ENCODE measurements at places on chromosomes 5 and 9. TPM values are rescaled to one million over a fixed set of nuclear protein-coding genes. Genes with fewer than 3 reads are reported as not detected.

GRCh38 chr9:6758248-6758497 lies 400 bp downstream of the KDM4C start:
- H3K4me3 ChIP-seq, result peak overlapping the region; percentile 98
- DNase-seq, result no peak
- H3K4me1 ChIP-seq, result peaks cover 5% of the 10 kb centered on the region
- H3K36me3 ChIP-seq, result no peaks in the 10 kb centered on the region
- H3K27me3 ChIP-seq, result no peaks in the 10 kb centered on the region

DNA sequence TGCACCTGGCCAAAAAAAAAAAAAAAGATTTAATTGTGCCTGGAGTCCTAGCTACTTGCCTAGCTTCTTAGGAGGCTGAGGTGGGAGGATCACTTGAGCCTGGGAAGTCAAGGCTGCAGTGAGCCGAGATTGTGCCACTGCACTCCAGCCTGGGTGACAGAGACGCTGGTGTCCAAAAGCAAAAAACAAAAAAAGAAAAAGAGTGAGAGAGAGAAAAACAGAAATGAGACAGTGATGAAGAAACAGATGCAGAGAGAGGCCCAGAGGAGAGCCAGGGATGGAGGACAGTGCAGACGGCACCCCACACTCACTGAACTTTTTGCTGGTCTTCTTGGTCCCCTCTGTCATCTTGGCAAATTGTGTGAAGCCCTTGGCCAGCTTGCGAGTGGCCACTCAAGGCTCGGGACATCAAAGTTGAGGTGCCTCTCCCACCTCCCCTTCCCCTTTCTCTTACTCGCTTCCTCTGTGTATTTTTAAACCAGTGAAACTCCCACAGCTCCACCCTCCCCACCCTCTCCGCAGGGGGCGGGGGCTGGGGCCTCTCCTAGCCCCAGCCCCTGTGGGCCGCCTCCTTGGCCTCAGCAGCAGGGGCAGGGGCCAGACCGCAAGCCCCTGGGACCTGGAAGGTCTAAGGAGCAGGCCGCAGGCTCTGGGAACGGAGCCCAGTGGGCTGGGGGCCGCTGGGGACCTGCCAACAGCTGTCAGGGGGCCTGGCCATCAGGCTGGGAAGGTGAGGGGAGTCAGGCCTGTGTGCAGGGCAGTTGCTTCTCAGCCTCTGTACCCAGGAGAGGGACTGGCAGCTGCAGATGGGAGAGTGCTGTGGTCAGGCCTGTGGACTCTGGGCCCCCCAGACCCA lies at the start of gene SH2D3C:
Gene SH2D3C, minus strand, starts transcription at position 387 of the 856 bp plus-strand sequence. Its CDS starts 39 bp downstream, at position 348.
- H3K27ac ChIP-seq, result peak within 1 kb of the TSS; percentile 54
- DNase-seq, result peak; percentile 71
- no peaks in the 10 kb centered on the region for H3K27me3 ChIP-seq
- no peaks in the 10 kb centered on the region for H3K36me3 ChIP-seq
- peak within 1 kb of the TSS; percentile 28 for H3K4me3 ChIP-seq

- DNase-seq, result no peak
- no peak overlapping the region for H3K27ac ChIP-seq
- no peaks in the 10 kb centered on the region for H3K27me3 ChIP-seq
- no peaks in the 10 kb centered on the region for H3K4me1 ChIP-seq
Measured at GRCh38 chr5:129691220-129691619, 56.7 kb upstream of the MINAR2 start.

DNA sequence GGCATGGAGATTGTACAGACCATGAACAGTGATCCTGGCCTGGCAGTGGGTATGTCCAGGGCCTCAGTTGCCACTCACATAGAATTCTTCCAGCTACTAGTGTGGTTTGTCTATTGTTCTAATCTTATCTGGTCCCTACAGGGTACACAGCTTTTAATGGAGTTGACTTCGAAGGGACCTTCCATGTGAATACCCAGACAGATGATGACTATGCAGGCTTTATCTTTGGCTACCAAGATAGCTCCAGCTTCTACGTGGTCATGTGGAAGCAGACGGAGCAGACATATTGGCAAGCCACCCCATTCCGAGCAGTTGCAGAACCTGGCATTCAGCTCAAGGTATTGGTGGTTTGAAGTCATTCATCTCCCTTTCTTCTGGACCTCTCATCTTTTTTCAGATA lies 43.8 kb downstream of the THBS4 start:
- H3K4me1 ChIP-seq, result peaks cover 13% of the 10 kb centered on the region
- DNase-seq, result no peak
- no peaks in the 10 kb centered on the region for H3K36me3 ChIP-seq
- H3K4me3 ChIP-seq, result no peak overlapping the region
- no peaks in the 10 kb centered on the region for H3K27me3 ChIP-seq

DNA sequence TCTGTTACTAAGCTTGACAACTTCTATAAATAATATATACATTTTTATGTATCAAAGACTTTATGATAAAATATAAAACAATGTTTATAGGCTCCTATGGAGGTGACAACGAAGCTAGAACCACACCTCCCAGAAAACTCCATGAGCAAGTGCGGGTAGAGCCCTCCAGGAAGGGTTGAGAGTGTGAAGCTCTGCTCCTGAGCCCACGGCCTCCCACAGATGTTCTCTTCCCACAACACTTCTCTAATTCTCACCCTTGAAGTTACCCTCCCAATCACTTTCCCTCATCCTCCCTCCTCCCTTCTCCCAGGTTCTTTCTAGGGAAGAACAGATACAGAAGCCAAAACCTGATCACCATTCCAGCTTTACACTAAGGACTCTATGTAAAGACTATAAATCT lies 427.6 kb downstream of the SPOCK1 start:
- no peak for DNase-seq
- H3K27ac ChIP-seq, result peak overlapping the region; percentile 57
- H3K36me3 ChIP-seq, result no peaks in the 10 kb centered on the region
- H3K27me3 ChIP-seq, result no peaks in the 10 kb centered on the region

GRCh38 chr9:93699650-93700049 lies 123.3 kb downstream of the PHF2 start:
- H3K4me1 ChIP-seq, result no peaks in the 10 kb centered on the region
- no peak overlapping the region for H3K27ac ChIP-seq
- DNase-seq, result no peak
- no peak overlapping the region for H3K4me3 ChIP-seq
- H3K36me3 ChIP-seq, result no peaks in the 10 kb centered on the region

GRCh38 chr5:59003124-59003523 lies 420.2 kb downstream of the RAB3C start:
- no peaks in the 10 kb centered on the region for H3K36me3 ChIP-seq
- no peak overlapping the region for H3K27ac ChIP-seq
- H3K27me3 ChIP-seq, result no peaks in the 10 kb centered on the region
- H3K4me3 ChIP-seq, result no peak overlapping the region
- DNase-seq, result no peak

DNA sequence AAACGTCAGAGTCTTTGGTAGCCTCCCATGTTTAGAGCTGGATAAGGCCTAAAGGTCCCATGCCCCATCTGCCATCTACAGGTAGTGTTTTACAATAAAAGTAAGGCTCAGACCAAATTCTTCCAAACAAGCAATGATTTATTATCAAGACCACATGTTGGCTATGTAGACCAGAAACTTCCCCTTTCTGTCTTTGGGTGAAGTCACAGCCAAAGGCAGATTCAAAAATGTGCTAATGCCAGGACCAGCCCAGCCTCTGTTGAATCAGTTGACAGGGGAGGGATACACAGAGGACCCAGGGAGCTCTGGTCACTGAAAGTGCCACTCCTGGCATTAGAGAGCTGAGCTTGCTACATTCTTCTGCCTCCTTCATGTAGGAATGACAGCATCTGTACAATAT lies 360.8 kb downstream of the NTRK2 start:
- H3K27ac ChIP-seq, result no peak overlapping the region
- H3K27me3 ChIP-seq, result no peaks in the 10 kb centered on the region
- H3K4me3 ChIP-seq, result no peak overlapping the region
- no peaks in the 10 kb centered on the region for H3K36me3 ChIP-seq
- DNase-seq, result no peak

GRCh38 chr9:129665814-129666520 lies 520 bp downstream of the PRRX2 start:
- H3K4me3 ChIP-seq, result peak overlapping the region; percentile 57
- no peaks in the 10 kb centered on the region for H3K36me3 ChIP-seq
- H3K27me3 ChIP-seq, result peaks cover 40% of the 10 kb centered on the region
- peaks cover 8% of the 10 kb centered on the region for H3K4me1 ChIP-seq
- no peak for DNase-seq
- H3K27ac ChIP-seq, result no peak overlapping the region

DNA sequence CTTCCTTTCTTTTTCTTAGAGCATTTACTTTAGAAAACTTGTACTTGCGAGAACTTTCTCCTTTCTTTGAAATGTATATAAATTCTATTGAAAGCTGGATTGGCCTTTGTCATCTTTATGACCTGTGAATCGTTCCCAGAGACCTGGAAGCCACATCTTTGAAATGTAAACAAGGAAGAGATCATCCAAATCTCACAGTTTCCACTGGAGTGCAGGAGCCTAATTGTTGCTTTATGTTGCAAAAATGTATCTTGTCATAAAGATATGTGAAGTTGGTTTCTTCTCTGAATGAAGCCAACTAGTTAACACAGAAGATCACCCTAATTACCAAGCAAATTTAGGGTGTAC lies 1101.8 kb downstream of the TAF11L14 start:
- H3K27me3 ChIP-seq, result no peaks in the 10 kb centered on the region
- no peak overlapping the region for H3K27ac ChIP-seq
- H3K4me3 ChIP-seq, result no peak overlapping the region
- H3K4me1 ChIP-seq, result no peaks in the 10 kb centered on the region
- H3K36me3 ChIP-seq, result no peaks in the 10 kb centered on the region
- no peak for DNase-seq

GRCh38 chr9:69955536-69956355 lies 87.9 kb upstream of the MAMDC2 start:
- H3K27ac ChIP-seq, result peak overlapping the region; percentile 19
- H3K4me1 ChIP-seq, result no peaks in the 10 kb centered on the region
- DNase-seq, result peak; percentile 17
- H3K4me3 ChIP-seq, result no peak overlapping the region

DNA sequence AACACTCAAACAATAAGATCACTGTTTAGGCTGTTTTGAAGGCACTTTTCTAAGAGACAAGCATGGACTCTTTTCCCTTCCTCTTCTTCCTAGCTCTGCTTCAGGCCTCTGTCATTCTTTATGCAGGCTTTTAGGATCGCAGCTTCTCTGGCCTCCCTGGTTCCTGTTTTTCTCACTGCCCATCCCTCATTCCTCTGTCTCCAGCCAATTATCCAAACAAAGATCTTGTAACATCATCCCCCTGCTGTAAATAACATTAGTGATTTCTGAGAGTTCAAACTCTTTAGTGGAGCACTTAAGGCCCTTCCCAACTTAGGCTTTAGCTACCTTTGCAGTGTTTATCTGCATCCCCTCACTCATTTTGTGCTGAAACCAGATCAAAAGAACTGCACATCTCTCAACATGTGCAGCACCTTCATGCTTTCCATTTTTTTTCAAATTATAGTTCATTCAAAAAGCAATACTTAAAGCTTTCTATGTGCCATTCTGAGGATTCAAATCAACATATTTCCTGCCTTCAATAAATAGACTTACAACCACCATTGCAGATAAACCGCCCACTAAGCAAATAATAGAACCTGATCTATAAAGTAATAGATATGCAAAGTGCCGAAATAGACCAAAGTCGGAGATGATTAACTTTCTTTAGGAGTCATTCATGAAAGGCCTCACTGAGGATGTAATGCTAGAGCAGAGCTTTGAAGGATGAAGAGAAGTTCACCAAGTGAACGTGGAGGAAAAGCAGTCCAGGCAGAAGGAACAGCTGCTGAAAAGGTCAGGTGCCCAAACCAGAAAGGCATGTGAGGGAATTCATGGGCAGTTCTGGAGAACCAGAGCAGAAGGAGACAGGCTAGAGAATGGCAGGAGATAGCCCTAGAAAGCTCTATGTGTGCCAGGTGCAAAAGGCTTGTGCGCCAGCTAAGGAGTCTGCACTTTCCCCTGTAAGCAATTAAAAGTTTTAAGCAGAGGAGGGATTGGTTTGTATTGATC lies 95.8 kb upstream of the ZNF366 start:
- no peak for DNase-seq
- peak overlapping the region; percentile 36 for H3K27ac ChIP-seq
- no peaks in the 10 kb centered on the region for H3K27me3 ChIP-seq

LSM11 gene
- 1.5 TPM for total RNA-seq

BTNL8 gene
- not detected for total RNA-seq

Data from heart right ventricle (tissue), 16 donors.